Esophagus squamous epithelium (tissue), 5 donors: ENCODE measurements at places on chromosomes 5 and 9. TPM values are rescaled to one million over a fixed set of nuclear protein-coding genes. Genes with fewer than 3 reads are reported as not detected.

The MAP1B gene
- total RNA-seq = 34.4 TPM

DNA sequence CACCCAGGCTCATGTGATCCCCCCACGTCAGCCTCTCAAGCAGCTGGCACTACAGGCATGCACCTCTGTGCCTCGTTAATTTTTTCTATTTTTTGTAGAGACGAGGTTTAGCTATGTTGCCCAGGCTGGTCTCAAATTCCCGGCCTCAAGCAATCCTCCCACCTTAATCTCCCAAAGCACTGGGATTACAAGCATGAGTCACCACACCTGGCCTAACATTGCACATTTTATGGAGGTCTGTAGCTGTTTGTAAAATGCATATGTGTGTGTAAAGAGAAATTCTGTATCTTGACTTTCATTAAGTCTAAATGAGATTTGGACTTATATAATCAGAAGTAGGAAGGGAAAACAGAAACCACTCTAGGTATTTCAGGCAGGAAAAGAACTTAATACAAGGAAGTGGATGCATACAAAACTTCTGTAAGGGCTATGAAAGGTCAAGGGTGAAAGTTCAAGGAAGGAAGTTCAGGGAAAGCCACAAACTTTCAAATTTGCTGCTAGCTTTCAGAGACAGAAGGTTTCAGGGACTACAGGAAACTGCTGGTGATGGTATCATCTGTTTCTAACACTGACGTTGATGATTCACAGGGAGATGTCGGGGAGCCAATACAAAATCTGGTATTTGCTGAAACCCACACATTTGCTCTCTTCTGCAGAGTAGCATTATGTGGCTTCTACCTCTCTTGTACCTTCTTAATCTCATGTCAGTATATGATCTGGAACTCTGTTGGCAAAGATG, 209.4 kb downstream of the PIK3R1 start:
- peak overlapping the region; percentile 30 for H3K27ac ChIP-seq
- H3K4me1 ChIP-seq = peaks cover 5% of the 10 kb centered on the region
- DNase-seq = no peak
- H3K27me3 ChIP-seq = no peaks in the 10 kb centered on the region
- no peak overlapping the region for H3K4me3 ChIP-seq

DNA sequence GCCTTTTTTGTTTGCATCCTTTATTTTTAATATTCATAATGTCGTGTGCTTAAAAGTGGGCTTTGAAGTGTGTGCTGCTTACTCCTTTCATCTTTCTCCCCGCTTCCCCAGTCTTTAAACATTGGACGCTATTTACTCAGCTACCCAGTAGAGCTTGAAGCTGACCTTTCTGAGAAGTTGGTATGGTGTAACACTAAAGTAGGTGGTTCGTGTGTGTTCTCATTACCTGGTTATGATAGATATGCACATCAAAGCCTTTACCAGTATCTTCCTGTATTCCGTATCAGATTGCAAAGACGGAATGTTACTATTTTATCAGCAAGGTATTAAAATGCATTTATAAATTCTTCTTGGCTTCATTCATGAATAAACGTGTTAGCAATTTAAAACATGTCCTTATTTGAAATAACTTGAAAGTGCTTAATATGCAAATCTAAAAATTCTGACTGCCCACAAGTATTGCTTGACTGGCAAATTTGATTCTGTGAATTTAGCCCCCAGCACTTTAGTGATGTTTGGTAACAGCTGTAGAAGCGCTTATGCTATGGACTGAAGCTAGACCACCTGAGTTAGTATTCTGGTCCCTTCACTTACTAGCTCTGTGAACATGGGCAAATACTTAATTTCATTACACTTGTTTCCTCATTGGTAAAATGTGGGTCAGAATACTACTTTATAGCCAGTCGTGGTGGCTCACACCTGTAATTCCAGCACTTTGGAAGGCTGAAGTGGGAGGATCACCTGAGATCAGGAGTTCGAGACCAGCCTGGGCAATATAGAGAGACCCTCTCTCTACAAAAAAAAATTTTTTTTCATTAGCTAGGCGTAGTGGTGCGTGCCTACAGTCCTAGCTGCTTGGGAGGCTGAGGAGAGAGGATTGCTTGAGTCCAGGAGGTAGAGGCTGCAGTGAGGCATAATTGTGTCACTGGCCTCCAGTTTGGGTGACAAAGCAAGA, 1.7 kb downstream of the RRAGA start:
- DNase-seq = no peak
- H3K4me1 ChIP-seq = peaks cover 24% of the 10 kb centered on the region
- no peaks in the 10 kb centered on the region for H3K27me3 ChIP-seq

DNA sequence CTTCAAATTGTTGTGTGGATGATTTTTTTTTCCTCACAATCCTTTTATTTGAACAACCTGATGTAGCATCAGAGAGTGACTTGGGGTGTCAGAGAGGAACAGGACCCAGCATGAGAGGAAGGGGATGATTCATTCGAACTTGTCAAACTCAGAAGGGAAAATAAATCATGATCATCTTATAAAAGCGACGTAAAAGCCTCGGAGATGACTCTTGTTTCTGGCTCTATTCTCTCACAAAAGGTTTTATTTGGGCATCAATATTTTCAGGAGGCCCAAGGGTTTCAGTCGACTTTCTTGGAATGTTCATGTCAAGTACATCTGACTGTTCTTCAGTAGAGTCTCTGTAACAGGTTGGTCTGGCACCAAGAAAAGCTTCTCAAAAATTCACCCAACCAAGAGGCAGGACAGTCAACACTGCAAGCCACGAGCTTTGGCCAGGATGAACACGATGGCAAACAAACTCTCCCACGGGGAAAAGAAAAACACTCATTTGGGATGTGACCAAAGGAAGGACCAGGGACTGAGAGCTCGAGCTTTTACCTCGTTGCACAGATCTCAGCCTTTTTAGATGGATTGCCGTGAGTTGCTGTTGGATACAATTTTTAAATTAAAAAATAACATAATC, 55.1 kb downstream of the ANKH start:
- peak overlapping the region; percentile 13 for H3K27ac ChIP-seq
- H3K4me1 ChIP-seq = peaks cover 58% of the 10 kb centered on the region
- DNase-seq = no peak
- no peaks in the 10 kb centered on the region for H3K27me3 ChIP-seq
- H3K4me3 ChIP-seq = no peak overlapping the region

- H3K36me3 ChIP-seq = no peaks in the 10 kb centered on the region
- no peak for DNase-seq
- H3K4me3 ChIP-seq = no peak overlapping the region
These were observed 203.4 kb upstream of the ZNF608 start for GRCh38 chr5:124949862-124950261.

GRCh38 chr5:92599217-92599810, 981.7 kb downstream of the NR2F1-AS1 start:
- no peak overlapping the region for H3K27ac ChIP-seq
- H3K36me3 ChIP-seq = no peaks in the 10 kb centered on the region
- no peaks in the 10 kb centered on the region for H3K4me1 ChIP-seq
- H3K4me3 ChIP-seq = no peak overlapping the region

GRCh38 chr5:96902876-96903275, 26.6 kb downstream of the ERAP2 start:
- DNase-seq = no peak
- no peaks in the 10 kb centered on the region for H3K27me3 ChIP-seq
- H3K4me3 ChIP-seq = no peak overlapping the region
- H3K27ac ChIP-seq = no peak overlapping the region

- H3K36me3 ChIP-seq = no peaks in the 10 kb centered on the region
- H3K27me3 ChIP-seq = no peaks in the 10 kb centered on the region
- DNase-seq = no peak
- no peak overlapping the region for H3K27ac ChIP-seq
These were observed 128.1 kb upstream of the NR5A1 start for GRCh38 chr9:124635285-124635684.

The PRR7 gene
- 7.7 TPM for total RNA-seq

- peaks cover 14% of the 10 kb centered on the region for H3K4me1 ChIP-seq
- no peak overlapping the region for H3K4me3 ChIP-seq
- no peak overlapping the region for H3K27ac ChIP-seq
These were observed 5.5 kb downstream of the DNLZ start for GRCh38 chr9:136358016-136358415.

DNA sequence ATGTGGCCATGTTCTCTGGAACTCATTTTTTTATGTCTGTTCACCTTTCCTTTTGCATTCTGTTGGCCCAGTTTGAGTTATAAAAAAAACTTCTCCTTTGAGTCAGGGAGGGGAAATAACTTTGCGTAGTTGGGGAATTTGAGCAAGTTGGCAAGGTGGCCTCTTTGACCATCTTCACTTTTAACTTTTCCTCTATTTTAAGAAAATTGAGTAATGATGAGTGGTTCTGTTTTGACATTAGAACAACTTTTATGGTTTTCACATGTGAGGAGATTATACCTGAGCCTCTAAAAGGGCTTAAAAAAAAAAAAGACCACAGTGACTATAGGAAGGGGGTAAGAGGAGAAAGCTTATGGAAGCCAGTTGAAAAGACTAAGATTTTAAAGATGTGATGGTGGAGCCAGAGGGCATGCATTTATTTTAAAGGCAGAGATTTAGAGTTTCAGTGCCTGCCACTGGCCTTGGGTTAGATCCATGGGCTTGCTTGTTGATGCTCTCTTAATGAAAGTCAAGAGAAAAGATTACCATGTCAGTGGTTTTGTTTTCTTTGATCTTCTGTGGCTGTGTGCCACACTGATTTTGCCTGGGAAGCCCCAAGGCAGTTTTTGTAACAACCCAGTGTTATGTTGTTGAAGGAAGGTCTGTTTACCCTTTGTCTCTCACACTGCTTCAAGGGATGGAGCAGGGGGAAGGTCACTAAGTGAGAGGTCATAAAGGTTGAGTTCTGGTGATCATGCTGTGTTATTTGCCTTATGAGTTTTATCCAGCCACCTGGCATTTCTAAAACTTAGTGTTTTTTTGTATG, 219.7 kb upstream of the CD180 start:
- no peak for DNase-seq
- H3K4me1 ChIP-seq = no peaks in the 10 kb centered on the region
- H3K27me3 ChIP-seq = no peaks in the 10 kb centered on the region
- H3K4me3 ChIP-seq = no peak overlapping the region
- H3K36me3 ChIP-seq = no peaks in the 10 kb centered on the region
- no peak overlapping the region for H3K27ac ChIP-seq

DNA sequence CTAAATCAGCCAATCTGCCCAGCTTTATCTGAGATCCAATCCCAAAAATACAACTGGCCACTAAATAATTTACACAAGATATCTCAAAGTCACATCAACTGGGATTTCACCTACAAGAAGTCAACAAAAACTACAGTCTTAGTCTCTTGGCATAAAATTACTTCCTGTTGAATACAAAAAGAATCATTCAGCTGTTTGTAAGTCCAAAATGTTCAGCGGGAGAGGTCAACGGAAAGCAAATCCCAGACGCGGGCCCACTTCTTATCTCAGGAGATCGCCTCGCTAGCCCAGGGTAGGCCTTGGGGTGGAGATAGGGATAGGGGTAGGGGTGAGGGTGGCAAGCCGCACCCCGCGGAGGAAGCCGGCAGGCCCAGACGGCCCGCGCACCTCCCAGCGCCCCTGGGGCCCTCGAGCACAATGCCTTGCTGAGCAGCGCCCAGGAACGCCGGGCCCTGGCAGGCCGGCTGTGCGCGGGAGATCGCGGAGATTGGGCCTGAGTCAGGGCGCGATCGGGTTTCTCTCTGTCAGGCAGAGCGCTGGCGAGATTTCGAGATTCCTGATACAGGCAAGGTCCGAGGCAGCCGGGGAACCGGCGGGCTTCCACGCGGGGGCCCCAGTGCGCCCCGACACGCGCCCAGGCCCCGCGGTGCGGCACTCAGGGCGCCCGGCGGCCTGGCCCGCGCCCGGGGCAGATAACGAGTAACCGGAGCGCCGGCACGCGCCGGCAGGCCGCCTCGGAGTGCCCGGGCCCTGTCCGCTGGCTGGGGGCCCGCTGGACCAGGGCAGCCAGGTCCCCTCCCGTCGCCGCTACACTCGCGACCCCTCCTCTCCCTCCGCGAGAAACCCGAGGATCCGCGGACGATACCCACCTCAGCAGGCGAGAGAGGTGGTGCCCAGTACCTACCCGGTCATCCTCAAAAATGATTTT, 601 bp downstream of the HINT1 start:
- H3K27me3 ChIP-seq = no peaks in the 10 kb centered on the region
- peaks cover 43% of the 10 kb centered on the region for H3K4me1 ChIP-seq
- H3K4me3 ChIP-seq = peak overlapping the region; percentile 66
- peak overlapping the region; percentile 98 for H3K27ac ChIP-seq

The MEGF9 gene
- total RNA-seq = 16.2 TPM

The MRRF gene
- total RNA-seq = 48.6 TPM

- peaks cover 50% of the 10 kb centered on the region for H3K27me3 ChIP-seq
- no peaks in the 10 kb centered on the region for H3K36me3 ChIP-seq
- no peak overlapping the region for H3K27ac ChIP-seq
These were observed 180.7 kb downstream of the MEF2C start for GRCh38 chr5:88702332-88702731.

GRCh38 chr5:35859101-35859661, 2.5 kb downstream of the IL7R start:
- no peaks in the 10 kb centered on the region for H3K4me1 ChIP-seq
- no peaks in the 10 kb centered on the region for H3K36me3 ChIP-seq
- no peak for DNase-seq
- H3K27me3 ChIP-seq = no peaks in the 10 kb centered on the region
- H3K4me3 ChIP-seq = no peak overlapping the region

DNA sequence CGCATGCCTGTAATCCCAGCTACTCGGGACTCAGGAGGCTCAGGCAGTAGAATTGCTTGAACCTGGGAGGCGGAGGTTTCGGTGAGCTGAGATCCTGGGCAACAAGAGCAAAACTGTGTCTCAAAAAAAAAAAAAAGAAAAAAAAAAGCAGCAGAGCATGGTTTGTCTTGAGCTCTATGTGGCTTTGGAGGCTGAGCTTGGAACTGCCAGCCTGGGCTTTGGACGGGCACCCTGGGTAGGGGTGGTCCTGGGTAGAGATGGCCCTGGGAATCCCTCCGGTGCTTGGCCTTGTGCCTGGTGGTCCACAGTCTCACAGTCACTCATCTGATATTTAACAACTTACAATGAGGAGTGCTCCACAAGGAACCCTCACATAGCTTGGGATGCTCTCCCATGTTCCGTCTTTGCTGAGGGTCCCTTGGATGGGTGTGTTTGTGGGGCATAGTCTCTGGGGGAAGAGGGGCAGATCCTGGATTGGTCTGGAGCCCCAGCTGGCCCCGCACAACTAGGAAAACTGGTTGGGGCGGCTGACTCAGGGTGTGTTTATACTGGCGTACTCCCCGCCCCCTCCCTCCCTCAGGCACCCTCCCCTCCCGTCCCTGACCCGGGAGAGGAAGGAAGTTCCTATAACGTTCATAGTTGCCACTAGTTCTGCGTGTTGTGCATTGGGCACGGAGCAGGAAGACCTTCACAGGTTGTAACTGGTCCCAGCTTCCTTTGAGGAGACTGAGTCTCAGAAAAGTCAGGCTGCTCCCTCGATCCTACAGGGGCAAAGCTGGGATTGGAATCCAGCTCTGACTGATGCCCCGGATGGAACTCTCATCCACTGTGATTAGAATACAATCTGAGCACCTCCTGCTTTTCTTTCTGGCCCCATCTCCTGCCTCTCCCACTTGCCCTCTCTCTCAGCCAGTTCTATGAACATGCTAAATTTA, 11.2 kb downstream of the IER5L start:
- DNase-seq = peak; percentile 38
- no peaks in the 10 kb centered on the region for H3K27me3 ChIP-seq
- H3K4me1 ChIP-seq = peaks cover 70% of the 10 kb centered on the region
- H3K4me3 ChIP-seq = peak overlapping the region; percentile 27

The TAF11L10 gene
- not detected for total RNA-seq

- H3K27ac ChIP-seq = no peak overlapping the region
- peaks cover 17% of the 10 kb centered on the region for H3K4me1 ChIP-seq
- DNase-seq = no peak
- no peaks in the 10 kb centered on the region for H3K36me3 ChIP-seq
- H3K4me3 ChIP-seq = no peak overlapping the region
- no peaks in the 10 kb centered on the region for H3K27me3 ChIP-seq
These were observed 15.5 kb downstream of the SLC44A1 start for GRCh38 chr9:105259731-105260612.
